ENCODE measurements at places on chromosomes 11 and 22.

GRCh38 chr11:59204746-59205145 is 8.0 kb downstream of the MPEG1 start:
- no peak for DNase-seq

DNA sequence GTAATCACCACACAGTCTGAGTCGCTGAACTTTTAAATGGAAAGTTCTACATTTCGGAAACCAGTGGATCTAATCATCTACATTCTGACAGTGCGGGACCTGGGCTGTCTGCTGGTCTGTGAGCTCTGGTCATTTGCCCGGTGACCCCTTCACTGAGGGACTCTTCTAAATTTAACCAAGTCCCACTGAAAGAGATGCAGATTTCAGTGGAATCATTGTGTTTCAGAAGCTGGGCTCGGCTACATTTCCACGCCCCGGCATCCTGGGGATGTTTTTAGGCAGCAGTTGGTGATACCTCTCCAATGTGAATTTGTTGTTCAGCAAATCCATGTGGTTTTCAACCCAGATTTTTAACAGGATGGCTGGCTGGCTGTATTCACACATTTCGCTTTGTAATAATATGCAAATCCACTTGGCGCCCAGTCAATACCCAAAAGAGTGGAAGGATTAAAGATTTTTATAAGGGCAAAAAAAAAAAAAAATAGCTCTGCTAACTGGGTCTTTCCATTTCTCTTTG is 145.5 kb upstream of the RASSF10 start:
- DNase-seq: no peak

- DNase-seq: no peak
These were observed 11.3 kb upstream of the ADORA2A start for GRCh38 chr22:24416095-24416494.

DNA sequence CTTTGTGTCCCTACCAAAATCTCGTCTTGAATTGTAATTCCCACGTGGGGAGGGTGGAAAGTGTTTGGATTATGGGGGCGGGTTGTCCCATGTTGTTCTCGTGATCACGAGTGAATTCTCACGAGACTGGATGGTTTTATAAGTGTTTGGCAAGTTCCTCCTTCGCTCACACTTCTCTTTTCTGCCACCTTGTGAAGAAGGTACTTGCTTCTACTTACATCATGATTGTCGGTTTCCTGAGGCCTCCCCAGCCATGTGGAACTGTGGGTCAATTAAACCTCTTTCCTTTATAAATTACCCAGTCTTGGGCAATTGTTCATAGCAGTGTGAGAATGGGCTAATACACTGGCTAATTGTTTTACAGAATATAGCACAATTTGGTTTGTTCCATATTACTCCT is 326.3 kb downstream of the GRM5 start:
- DNase-seq: no peak

DNA sequence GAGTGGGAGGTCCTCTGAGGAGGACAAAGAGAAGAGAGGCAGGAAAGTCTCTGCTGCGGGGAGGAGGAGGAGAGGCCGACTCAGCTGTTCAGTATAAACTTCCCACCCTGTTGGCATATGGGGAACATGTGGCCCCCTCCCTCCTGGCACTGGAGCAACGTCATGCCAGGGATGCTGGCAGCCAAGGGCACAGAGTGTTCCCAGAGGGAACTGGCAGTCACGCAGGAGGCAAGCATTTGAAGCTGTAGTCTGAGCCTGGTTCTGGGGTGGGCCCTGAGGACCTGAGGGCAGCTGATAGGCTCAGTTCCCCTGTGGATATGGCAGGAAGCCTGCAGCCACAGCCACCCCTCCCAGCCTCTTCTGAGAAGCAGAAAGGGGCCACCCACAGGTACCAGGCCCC is 67.1 kb upstream of the TSPAN18 start:
- no peak for DNase-seq

- no peak for DNase-seq
These were observed 27.0 kb downstream of the ART5 start for GRCh38 chr11:3614742-3615171.

GRCh38 chr22:43642319-43643206 is 169.5 kb downstream of the EFCAB6 start:
- no peak for DNase-seq

GRCh38 chr11:62401811-62402210 is 17.0 kb upstream of the SCGB1A1 start:
- DNase-seq: no peak

DNA sequence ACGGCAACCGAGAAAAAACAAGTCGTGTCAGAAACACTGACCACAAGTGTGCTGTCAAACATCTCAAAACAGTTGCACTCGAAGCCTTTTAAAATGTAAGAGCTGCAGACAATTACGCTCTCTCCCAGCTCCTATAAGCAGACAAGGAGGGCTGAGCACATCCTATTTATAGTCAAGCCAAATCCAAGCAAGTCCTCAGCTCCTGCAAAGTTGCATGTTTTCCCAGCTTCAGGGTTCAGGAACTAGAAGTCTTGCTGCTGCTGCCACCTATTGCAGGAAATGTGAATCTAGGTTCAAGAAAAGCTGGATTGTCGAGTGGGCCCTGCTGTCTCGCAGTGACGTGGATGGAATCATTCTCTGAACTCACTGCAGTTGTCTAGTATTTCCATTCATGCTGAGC is 15.5 kb downstream of the EFCAB6 start:
- DNase-seq: no peak

DNA sequence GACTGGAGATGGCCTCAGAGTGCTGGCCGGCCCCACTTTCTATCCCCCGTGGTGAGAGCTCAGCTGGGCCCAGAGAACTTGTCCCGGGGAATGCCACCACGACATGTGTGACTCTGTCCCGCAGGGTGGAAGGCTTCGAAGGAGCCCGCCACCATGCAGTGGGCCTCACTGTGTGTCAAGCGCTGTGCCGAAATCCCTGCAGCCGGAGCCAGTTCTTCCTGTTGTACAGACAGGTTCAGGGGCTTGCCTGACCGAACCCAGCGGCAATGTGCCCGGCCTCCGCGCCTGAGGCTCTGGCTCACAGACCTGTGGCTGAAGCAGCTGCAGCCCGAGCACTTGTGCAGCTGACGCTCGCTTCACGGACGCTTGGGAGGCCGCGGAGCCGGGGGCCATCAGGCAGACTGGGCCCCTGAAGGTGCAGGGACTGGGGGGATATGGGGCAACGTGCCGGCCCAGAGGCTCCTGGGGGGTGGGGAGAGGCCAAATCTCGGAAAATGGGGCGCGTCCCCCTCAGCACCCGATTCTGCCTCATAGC is 650 bp downstream of the PPM1F start:
- no peak for DNase-seq

- no peak for DNase-seq
These were observed 22.9 kb downstream of the KCNQ1 start for GRCh38 chr11:2467695-2468055.

DNA sequence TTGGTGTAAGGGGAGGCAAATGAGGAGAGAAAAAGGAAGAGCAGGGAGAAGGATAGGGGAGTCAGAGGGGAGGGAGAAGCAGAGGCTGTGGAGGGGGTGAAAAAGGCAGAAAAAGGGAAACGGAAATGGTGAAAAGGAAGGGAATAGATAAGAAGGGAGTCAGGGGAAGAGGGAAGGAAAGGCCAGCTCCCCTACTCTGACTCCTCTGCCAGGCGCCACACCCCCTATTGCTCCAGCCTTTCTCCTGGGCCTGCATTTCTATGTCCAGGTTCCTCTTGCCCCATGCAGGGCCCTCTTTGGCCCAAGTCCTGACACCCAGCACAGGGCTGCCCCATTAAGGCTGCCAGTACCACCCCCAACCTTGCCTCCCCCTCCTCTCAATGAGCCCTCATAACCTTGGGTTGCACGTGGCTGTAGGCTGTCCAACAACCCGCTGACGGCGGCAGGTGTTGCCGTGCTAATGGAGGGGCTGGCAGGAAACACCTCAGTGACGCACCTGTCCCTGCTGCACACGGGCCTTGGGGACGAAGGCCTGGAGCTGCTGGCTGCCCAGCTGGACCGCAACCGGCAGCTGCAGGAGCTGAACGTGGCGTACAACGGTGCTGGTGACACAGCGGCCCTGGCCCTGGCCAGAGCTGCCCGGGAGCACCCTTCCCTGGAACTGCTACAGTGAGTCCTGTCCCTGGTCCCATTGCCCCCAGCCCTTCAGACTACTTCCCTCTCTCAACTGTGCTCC is 3.4 kb upstream of the NHERF4 start:
- no peak for DNase-seq

DNA sequence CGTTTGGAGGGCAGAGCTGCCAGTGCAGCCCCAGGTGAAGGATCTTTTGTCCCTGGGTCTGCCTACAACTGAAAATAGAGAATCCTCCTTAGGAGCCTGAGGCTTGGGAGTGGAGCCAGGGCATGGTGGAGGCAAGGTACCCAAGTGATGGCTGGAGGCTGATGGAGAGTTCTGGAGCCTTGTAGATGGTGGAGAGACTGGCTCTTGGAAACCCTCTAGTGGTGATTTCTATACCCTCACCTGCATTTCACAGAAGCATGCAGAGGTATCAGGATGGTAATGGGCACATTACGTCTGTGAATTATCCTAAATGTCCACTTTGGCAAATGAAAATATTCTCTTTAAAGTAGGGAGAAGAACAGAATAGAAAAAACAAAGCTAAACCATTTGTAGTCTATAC is 44.4 kb downstream of the INSC start:
- no peak for DNase-seq

GRCh38 chr11:110128161-110128560 is 35.0 kb downstream of the ZC3H12C start:
- DNase-seq: no peak

DNA sequence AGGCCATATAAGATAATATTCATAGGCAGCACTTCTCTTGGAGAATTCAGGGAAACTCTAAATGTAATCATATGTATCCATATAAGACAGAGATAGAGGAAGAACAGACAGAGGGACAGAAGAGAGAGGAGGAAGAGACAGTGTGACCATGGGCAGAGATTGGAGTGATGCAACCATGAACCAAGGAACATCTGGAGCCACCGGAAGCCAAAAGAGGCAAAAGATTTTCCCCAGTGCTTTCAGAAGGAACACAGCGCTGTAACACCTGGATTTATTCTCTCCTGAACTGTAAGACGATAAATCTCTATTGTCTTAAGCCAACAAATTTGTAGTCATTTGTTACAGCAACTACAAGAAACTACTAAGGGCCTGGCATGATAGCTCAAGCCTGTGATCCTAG is 57.7 kb downstream of the GAB2 start:
- DNase-seq: no peak

GRCh38 chr11:32052215-32052614 is 38.7 kb upstream of the RCN1 start:
- peak; percentile 13 for DNase-seq

DNA sequence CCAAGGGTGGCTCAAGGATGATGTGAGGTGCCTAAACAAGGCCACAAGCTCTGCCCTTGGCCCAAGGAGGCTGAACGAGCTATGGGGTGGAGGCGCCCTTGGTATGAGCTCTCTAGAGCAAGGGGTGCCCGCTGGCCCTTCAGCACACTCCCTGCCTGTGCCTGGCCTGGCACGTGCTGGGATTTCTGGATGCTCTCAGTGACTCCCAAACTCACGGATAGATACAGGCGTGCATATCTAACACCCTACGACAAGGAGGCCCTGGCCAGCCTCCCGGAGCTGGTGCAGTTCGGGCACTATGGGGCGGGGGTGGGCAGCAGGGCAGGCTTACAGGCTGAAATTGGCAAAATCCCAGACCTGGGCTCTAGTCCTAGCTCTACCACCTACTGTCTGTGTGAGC is 30.6 kb downstream of the SCUBE1 start:
- no peak for DNase-seq

- DNase-seq: peak; percentile 65
These were observed 2.7 kb downstream of the NEAT1 start for GRCh38 chr11:65425105-65425970.
